ENCODE measurements at places on chromosomes 13 and 19. TPM values are rescaled to one million over a fixed set of nuclear protein-coding genes. Genes with fewer than 3 reads are reported as not detected.
A peak's percentile ranks its signal among the peaks of the same experiment; 100 is the strongest.

GRCh38 chr13:26941345-26942174 lies 181.0 kb upstream of the GPR12 start:
- DNase-seq: no peak

- DNase-seq: peak; percentile 91
Observed at GRCh38 chr19:50835785-50836542, 2.6 kb upstream of the KLK15 start.

GRCh38 chr13:95075506-95075905 lies 225.7 kb downstream of the ABCC4 start:
- DNase-seq: no peak

DNA sequence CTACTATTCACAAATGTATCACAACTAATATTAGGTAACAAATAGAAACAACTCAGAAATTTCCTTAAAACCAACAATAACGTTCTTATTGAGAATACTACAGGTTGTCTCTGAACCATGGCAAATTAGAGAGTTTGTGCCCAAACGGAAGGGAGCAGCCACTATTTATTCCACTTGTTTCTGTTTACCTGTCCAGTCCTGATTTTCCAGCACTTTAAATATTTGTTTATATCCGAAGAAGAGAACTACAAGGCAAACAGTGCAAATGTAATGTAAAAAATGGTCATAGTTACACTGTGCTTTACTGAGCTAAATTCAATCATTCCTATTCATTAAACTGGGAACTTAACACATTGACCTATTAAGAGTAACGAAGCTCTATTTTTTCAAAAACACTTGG lies 9.2 kb downstream of the SUCLA2 start:
- no peak for DNase-seq

DNA sequence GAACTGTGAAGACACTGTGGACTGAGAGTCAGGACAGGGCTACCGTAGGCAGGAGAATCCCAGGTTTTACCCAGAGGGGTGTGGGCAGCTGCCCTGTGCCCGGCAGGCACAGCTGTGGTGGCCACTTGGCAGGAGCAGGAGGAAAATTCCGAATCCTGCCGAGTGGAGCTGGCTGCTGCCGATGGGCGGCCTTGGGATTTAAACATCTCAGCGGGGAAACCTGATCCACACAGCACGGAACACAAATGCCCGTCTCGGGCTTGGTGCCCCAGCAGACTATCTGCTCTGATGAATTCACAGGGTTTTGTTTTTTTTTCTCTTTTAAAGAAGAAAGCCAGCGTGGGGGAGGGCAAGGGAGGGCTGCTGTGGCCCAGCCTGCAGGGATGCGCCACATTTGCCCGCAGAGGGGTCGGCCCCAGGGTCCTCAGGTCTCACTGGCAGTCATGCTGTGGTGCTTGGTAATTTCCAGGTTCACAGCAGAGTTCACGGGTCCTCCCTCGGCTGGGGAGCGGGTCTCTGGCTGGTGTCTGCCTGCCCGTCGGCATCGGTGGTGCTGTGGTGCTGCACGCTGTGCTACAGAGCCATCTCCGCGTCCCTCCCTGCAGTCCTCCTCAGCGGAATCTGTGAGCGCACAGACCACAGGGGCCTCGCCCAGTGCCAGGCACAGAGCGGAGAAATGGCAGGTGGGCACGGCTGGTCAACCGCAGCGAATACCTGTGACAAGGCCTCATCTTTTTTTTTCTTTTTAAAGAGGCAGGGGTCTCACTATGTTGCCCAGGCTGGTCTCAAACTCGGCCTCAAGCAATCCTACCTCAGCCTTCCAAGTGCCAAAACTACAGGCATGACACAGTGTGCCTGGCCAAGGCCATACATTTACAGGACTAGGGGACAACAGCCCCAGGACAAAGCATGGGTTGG lies 28.1 kb downstream of the MPND start:
- DNase-seq: no peak

DNA sequence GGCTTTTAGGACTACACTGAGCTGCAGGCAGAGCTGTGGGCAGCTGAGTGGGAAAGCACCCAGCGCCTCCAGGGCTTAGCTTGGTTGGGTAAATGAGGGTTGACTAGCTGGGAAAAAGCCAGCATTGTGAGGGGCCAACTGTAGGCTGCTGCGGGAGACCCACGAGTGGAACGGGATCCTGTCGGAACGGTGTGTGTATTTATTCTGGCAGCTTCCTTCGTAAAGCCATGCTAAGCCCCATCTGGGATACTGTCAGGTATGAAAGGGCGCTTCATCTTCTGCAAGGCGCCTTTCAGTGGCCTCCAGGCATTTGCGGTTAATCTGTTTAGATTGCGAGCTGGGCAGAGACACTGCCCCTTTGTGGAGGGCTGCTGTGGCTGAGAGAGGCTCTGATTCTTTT lies 39.5 kb upstream of the CNMD start:
- DNase-seq: no peak

DNA sequence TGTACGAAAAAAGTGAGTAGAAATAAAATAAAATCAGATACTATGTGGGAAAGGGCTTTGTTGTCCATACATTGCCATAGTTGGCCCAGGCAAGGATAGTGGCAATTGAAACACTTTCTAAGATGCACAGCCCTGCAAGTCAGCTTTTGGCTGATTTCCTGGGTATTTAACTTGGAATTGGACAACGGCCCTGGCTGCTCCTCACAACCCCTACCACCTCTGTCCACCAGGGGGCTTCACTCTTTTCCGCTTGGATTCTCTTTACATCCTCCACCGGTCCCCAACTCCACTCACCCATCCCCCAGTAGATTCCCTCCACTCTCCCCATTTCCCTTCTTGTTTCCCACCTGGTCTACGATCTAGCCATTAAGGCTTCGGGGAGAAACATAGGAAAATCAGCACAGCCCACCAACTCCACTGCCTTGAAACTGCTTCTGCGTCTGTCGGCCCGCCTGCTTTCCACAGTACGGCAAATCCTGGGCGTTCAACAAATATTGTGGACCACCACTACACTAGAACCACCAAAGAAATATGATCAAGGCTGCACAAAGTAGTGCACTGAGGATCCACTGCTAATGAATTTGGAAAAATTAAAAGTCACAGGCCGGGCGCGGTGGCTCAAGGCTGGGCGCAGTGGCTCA lies 48.6 kb upstream of the GTF3A start:
- DNase-seq: peak; percentile 66

GRCh38 chr13:98746968-98747367 lies 5.5 kb downstream of the SLC15A1 start:
- DNase-seq: no peak

DNA sequence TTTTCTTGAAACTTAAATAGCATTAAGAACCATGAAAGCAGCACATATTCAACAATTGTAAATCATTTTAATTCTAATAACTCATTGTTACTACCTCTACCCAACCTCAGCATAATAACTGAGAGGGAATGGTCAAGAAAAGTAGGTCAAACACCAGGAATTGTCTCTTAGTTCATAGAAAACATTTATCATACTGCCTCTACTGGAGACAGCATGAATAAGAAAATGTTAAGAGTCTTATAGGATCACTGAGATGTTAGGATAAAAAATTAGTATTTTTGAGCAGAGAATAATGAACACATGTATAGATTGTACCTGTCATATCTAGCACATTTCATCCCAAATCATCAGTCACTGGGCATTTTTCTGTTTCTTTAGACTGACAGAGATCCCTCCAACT lies 515.3 kb downstream of the PCDH9 start:
- no peak for DNase-seq

DNA sequence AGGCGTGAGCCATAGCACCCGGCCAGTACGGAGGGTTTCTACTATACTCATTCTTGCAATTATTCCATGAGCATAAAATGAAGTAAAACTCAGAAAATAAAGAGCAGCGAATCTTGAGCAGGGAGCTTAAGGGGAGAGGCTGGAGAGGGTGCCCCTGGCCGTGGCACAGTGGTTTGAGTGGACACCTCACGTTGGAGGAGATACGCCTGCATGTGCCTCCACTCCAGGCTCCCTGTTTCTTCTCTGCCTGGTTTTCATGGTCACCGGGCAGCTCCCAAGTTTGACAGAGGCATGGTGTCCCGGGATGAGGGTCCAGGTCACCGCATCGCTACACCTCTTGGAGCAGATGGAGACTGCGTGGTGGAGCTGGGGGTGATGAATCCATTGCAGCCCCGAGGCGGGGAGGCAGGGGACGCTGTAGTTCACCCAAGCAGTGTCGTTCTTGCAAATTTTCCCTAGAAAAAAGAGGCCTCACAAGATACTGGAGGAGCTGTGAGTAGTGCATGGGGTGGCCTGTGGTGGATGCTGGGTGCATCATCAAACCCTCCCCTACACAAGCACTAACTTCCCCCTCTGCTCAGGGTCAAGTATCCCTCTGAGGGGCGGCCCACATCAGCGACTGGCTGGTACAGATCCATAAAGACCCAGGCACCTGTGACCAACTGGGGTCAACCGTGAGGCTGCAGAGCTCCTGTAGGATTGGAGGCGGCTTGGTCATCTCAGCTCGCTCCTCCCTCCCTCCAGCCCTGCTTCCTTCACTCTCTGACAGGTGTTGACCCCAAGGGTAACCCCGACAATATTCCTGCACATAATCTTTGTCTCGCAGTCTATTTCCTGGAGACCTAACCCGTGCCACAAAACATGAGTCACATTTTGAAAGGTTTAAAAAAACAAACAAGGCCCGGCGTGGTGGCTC lies 3.6 kb upstream of the MIER2 start:
- DNase-seq: no peak

GRCh38 chr13:49967456-49967855 lies 29.4 kb upstream of the TRIM13 start:
- DNase-seq: no peak

- no peak for DNase-seq
Observed at GRCh38 chr19:12555456-12555930, 4.2 kb upstream of the ZNF564 start.

GRCh38 chr19:23957660-23958281 lies 43.1 kb downstream of the ZNF726 start:
- DNase-seq: no peak

DNA sequence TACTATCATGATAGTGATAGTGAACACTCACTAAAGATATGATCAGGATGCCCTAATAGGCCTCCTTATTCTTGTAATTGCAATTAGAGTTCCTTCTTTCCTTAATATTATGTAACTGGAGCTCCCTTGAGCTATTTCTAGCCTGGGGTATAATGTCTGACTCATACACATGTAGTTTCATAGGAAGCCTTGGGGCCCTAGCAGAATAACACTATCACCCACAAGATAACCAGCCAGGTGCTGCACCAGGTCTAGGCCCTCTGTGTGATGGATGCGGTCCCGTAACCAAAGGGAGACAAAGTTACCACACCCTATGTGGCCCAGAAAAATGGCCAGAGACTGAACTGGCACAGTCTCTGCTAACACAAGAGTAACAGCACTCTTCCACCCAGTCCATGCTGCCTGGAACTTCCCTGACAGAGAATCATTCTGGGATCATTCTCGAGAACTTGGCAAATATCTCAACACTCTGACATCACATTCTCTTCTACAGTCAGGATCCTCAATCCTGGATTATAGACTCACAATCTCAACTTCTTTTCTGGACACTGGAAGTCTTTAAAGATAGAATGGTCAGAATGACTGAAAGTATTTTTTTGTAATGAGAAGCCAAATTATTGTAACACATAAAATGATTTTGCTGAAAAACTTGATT lies 32.6 kb upstream of the IGFL4 start:
- no peak for DNase-seq

DNA sequence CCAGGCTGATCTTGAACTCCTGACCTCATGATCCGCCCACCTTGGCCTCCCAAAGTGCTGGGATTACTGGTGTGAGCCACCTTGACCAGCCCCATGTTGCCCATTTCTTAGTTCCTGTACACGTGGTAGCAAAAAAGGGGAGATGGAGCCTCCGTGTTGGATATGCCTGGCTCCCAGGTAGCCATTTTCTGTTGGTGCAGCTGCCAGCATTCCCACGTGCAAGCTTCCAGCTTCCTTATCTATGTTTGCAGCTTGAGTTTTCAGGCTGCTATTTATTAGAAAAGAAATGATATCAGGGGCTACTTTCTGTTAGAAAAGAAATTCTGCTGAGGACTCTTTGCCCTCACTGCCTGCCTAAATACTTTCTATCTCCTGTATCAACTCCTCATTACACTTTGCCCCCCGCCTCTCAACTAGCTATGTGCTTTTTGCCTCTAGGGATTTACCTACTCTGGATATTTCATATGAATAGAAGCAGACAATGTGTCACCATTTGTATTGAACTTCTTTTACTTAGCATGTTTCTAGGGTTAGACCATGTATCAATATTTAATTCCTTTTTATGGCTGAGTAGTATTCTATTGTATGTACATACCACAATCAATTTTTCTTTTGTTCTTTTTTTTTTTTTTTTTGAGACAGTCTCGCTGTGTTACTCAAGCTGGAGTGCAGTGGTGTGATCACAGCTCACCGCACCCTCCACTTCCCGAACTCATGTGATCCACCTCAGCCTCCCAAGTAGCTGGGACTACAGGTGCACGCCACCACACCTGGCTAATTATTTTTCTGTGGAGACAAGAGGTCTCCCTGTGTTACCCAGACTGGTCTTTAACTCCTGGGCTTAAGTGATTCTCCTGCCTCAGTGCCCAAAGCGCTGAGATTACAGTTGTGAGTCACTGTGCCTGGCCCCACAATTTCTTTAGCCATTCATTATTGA lies 3.4 kb upstream of the TMED1 start:
- peak; percentile 71 for DNase-seq

RAB20 gene
- 9.1 TPM for polyA plus RNA-seq

DKKL1 gene
- polyA plus RNA-seq: 0.44 TPM

SHANK1 gene
- polyA plus RNA-seq: 1.6 TPM

CASP14 gene
- not detected for polyA plus RNA-seq

HDGFL2 gene
- polyA plus RNA-seq: 50.8 TPM

ANGPTL8 gene
- polyA plus RNA-seq: not detected

PRR36 gene
- polyA plus RNA-seq: not detected

Measured in K562 (cell line).